Activated CD8-positive, alpha-beta memory T cell treated with anti-CD3 and anti-CD28 coated beads for 4 hours (primary cell): ENCODE measurements at places on chromosomes 5 and 9.

- DNase-seq, result no peak
Observed at GRCh38 chr9:18358325-18358724, 115.6 kb upstream of the ADAMTSL1 start.

GRCh38 chr9:83140061-83140460, 77.1 kb upstream of the RASEF start:
- DNase-seq, result no peak

- DNase-seq, result no peak
Observed at GRCh38 chr9:136709454-136710109, 2.8 kb upstream of the DIPK1B start.

DNA sequence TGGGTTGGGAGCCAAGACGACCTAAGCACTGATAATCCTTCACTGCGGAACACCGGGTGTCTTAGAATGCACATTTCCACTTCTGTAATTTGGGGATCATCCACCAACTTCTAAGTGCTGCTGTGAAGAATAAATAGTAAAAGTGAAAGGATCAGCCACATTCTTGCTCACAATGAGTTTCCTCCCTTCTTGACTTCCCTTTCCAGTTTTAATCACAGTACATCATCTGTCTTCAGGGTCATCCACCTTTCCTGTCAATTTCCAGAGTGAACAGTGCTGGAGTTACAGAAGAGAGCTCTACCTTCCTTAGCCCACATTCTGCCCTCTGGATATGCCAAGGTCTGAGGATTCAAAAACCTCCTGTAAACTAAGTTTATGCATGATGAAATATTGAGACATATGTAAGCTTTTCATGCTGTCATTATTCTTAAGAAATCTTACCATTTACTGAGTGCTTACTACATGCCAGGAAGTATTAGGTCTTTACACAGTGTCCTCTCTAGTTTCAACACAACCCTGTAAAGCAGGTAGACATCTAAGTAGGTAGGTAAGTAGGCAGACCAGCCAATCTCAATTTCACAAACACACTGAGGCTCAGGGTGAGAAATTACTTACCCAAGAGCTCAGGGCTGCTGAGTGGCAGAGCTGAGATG, 105.2 kb downstream of the CDK5RAP2 start:
- no peak for DNase-seq

DNA sequence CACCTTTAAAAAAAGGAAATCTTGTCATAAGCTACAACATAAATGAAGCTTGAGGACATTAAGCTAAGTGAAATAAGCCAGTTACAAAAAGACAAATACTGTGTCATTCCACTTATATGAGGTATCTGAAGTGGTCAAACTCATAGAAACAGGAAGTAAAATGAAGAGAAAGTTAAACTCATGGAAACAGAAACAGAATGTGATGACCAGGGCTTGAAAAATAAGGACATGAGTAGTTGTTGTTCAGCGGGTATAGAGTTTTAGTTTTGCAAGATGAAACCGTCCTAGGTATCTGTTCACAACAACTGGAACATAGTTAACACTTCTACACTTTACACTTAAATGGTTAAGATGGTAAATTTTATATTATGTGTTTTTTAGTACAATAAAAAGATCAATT, 47.8 kb upstream of the SLC1A3 start:
- DNase-seq, result no peak

DNA sequence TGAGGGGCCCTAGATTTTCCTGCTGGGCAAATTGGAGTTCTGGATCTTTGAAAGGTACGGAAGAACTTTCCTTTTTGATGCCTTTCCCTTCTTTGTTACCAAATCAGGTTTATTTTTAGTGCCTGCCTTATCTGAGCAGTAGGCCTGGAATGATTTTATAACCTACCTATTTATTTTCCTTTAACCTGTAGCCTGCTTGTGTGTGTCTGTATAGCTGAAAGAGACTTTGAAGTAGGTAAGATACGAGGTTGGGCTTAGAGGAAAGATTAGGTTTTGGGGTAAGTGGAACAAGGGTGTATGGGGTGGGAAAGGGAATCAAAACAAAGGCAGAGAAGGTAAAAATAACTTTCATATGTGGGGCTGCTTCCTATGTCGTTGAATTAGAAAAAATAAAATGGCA, 211.2 kb downstream of the CD180 start:
- no peak for DNase-seq
